ENCODE measurements at places on chromosomes 7 and 10.

DNA sequence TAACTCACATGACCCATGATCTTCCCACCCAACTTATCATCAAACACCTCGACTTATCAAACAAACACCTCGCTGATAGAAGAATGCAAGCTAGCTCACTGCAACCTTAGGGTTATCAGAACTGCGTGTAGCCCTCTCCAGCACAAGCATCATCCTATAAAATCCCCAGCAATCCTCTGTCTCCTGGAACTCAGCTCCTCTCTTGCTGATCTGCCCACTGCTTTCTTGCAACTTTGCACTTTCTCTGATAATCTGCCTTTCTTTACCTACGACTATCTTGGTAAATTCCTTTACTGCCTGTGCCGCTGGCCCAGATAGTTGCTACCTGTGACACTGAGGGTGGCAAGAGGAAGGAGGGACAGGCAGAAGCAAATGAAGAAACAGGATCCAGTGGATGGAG, 210.9 kb downstream of the ACTR3B start:
- DNase-seq = no peak

DNA sequence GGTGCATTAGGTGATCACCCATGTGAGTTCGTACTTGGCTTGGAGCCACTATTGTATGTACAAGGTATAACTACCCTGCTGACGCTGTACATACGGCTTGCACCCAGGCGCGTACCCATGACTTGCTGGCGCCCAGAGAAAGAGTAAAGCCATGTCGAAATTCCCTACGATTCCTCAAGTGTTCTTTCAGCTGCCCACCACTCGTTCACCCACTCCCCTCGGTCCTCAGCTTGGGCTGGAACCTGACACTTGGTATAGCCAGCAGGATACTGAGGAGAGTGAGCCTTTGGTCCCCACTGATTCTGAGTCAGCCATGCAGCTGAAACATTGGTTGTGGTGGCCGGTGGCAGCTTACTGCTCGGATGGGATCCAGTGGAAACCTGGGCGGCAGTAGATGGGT, 241.5 kb downstream of the CACNA2D1 start:
- DNase-seq = no peak

DNA sequence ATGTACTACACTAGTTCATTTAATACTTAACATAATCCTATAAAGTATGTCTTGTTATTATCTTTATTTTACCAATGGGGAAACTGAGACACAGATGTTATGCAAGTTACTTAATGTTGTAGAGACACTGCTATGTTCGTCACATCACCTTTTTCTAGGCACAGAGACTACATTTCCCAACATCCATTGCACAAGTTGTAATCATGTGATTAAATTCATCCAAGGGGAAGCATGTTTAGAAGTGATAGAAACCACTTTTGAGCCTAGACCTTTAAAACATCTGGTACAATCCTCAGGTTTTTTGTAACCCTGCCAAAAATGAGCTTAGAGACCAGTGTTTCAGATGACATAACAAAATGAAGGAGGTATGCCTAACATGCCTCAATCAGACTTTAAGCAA, 386.8 kb upstream of the HPS1 start:
- no peak for DNase-seq

GRCh38 chr10:59096631-59097030, 79.8 kb upstream of the PHYHIPL start:
- DNase-seq = no peak

DNA sequence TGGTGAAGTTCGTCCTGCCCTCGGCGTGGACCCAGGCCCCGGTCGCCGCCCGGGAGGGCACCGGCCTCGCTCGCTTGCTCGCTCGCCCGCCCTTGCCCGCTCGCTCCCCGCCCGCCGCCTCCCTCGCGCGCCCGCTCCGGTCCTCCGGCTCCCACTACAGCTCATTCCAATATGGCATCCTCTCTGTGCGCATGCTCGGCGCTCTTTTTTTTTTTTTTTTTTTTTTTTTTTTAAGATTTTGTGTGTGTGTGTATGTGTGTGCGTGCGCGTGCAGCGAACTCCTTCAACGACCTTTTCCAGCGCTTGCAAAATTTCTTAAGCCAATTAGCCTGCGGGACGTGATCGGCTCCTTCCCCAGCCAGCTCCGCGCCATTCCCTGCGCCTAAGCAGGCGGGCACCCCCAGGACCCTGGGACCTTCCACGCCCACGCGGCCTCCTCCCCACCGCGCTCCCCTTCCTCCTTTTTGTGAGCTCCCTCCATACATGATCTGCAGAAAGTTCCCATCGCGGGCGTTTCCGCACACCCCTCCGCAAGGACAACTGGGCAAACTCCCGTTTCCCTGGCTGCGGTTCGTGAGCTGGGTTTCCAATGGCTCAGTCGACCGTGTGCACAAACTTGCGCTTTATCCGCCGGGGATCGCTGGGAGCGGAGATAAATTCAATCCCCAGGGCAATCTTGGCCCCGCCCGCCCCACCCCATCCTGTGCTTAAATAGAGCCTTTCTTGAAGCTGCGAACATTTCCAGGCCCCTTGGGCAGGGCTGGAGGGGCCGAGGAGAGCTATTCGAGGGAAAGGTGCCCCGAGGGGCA, at the start of gene SFMBT2:
Gene SFMBT2 (minus strand): TSS at position 173 of the 809 bp plus-strand sequence. CDS start 29,136 bp downstream, outside the sequence.
- peak; percentile 7 for DNase-seq

DNA sequence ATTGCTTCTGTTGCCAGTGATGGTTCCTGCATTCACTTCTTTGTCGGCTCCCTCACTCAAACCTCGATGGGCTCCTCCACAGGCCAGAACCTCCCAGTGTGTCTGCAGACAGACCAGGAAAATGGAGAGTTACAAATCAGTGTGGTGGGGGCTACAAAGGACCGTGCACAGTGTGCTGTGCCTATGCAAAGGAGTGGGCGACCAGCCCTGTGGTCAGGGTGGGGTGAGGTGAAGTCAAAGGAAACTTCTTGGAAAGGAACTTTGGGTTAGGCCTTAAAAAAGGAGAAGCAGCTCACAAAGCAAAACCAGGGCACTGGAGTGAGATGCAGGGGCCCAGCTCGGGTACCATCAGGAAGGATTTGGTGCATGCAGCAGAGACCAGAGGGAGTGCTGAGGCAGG, 304.3 kb upstream of the ZMIZ1 start:
- DNase-seq = no peak

GRCh38 chr7:25970911-25971310, 181.1 kb upstream of the NFE2L3 start:
- DNase-seq = no peak

GRCh38 chr10:44779511-44779910, 131.6 kb upstream of the TMEM72 start:
- no peak for DNase-seq

DNA sequence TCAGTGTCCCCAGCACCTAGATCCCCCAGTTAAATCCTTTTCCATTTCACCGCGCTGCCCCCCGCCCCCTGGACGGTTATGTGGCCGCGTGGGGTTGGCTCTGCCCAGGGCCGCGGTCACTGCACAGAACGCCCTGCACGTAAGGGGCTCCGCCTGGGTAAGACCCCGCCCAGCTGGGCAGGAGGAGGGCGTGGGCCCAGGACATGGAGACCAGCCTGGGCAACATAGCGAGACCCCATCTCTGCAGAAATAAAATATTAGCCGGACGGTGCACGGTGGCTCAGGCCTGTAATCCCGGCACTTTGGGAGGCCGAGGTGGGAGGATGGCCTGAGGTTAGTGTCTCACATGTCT, 650 bp upstream of the ZFAND2A start:
- DNase-seq = no peak

- no peak for DNase-seq
These were observed 22.0 kb downstream of the IL2RA start for GRCh38 chr10:6040205-6040604.

DNA sequence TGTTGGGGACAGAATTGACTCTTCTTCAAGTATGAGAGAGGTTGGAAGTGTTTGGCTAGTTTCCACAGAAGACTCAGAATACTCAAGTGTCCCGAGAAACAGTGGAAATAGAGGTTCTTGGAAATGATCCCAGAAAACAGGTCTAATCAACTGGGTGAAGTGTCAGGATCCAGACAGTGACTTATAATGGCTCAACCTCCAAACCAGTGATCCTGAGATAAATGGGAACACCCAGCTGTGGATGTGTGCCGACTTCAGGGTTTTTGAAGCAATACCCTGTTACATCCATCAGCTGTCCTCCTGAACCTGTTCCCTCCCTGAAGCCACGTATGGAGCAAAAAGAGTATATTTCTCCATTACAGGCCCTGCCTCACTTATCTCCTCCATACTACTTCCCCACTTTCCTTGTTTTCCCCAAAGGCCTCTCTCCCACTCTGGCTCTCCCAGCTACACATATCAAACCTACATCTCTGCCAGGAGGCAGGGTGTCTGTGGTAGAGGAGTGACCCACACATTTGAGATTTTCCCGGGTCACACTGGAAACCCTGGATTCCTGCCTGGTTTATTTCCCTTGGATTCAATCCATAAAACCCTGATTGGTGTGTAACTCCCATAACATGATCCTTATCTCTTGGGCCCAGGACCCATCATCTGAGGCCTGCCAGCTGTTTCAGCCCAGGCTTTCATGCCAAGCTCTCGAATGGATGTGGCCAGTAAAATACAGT, 17.6 kb upstream of the ELOVL3 start:
- no peak for DNase-seq

DNA sequence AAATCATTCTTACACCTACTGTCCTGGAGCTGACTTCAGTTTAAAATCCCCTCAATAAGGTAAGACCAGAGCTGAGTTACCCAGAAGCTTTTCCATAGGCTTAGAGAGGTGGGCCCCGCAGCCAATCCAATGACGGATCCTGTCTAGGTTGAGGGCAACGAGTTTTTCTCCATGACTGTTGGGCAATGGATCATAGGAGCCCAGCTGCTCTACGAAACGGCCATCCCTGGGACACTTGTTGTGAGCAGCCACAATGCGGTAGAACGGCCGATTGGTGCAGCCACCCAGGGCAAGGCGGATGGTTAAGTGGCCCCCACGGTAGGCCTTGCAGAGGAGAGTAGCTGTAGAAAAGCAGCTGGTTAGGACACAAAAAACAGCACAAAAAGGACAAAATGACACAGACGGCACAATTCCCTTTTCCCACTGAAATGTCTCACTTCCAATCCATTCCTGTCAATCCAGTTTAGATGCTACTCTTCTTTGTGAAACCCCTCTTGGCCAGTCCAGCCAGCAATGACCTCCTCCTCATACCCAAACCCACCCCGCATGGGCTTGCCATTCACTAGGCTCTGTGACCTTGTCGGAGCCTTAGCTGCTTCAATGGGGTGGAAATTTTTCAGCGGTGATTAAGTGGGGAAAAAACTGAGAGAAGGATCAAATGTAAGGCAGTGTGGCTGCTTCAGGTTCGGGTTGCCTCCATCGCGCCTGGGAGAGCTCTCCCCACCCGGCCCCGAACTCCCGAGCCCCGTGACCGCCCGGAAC, 580 bp downstream of the MRPS16 start:
- DNase-seq = no peak

DNA sequence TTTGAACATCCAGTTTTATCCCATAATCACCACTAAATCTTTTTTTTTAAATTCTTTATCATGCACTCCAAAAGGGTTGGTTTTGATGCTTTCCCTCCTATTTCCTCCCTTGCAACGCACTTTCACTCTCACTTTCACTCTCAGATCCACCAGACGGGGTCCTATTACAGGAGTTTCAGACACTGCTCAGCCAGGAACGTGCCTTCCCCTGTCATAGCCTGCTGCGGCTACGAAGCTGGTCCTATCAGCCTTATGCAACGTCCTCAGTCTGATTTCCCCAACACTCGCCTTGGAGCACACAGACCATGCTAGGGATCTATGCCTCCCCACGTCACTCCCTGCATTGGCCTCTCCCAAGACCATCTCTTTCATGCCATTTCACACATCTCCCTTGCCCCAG, 23.4 kb downstream of the ZPBP start:
- no peak for DNase-seq

DNA sequence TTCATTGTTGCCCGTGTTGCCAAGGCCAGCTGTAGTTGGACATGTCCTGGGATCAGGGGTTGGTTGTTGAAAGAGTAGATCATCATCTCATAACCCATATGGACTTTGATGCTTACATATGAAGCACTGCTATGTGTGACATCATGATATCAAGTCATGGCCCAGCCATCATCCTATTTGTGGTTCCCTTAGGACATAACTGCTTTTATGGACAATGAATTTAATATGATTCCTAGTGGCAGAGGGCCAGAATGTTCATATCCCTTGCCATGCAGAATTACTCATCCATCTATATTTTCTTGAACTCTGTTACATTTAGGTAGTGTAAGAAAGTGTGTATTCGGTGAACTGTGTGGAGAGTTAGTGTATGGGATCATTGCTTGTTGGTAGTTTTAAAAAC, 343.9 kb upstream of the LRGUK start:
- no peak for DNase-seq

GRCh38 chr7:100198266-100198665, 20.5 kb downstream of the STAG3 start:
- DNase-seq = no peak

- no peak for DNase-seq
These were observed 22.7 kb downstream of the SSC4D start for GRCh38 chr7:76386691-76387260.

- DNase-seq = no peak
These were observed 37.4 kb downstream of the HSPA12A start for GRCh38 chr10:116704926-116705325.

- peak; percentile 18 for DNase-seq
These were observed 20.2 kb downstream of the PDCD11 start for GRCh38 chr10:103416436-103417147.

DNA sequence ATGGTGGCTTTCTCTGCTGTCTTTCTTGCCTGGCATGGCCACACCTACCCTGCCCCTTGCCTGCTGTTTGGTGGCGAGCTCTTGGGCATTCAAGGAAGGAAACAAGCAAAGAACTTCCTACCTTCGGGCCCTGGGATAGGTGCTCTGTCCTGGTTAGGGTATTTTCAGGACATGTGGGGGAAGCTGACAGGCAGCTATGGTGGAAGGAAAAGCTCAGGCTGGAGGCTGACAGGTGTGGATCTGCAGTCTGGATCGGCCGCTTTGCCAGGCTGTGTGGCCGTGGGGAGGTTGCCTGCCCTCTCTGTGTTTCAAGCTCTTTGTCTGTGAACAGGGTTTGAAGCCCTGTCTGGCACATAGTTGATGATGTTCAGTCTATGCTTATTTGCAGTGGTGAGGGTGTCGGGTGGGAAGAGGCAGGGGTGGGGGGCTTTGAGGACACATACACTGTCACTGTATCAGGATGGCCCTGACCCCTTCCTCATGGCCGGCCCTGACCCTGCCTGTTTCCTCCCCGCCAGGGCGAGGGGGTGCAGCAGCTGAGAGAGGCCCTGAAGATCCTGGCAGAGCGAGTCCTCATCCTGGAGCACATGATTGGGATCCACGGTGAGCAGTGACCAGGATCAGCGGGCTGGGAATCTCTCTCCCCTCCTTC, 73.7 kb downstream of the MYL10 start:
- DNase-seq = no peak

GRCh38 chr7:28269700-28270361, 89.2 kb upstream of the JAZF1 start:
- no peak for DNase-seq
